Activated CD4-positive, alpha-beta T cell treated with anti-CD3 and anti-CD28 coated beads for 4 hours (primary cell): ENCODE measurements at places on chromosomes 2 and 18.
A peak's percentile ranks its signal among the peaks of the same experiment; 100 is the strongest.

DNA sequence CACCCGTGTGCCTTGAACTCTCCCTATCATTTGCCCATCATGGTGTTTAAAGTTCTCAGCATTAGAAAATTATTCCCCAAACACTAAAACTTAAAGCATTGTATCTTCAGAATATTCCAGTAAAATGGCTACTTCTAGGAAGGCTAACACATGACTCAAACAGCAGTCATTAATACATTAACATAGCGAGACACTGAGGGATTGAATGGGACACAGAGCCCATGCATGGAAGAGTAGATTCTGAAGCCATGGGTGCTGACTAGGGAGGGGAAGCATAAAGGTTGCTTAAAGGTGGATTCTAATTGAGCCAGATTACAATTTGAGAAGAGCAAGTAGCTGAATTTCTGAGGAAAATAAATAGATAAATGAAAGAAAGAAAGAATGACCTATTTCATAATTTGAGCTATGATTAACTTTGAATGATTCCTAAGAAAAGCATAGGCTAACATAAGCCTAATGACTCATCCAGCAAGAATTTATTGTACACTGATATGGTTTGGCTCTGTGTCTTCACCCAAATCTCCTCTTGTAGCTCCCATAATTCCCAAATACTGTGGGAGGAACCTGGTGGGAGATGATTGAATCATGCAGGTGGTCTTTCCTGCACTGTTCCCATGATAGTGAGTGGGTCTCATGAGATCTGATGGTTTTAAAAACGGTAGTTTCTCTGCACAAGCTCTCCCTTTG lies 79.8 kb upstream of the PIK3C3 start:
- DNase-seq = no peak

GRCh38 chr2:56167616-56168562 lies 15.9 kb upstream of the CCDC85A start:
- DNase-seq = no peak

DNA sequence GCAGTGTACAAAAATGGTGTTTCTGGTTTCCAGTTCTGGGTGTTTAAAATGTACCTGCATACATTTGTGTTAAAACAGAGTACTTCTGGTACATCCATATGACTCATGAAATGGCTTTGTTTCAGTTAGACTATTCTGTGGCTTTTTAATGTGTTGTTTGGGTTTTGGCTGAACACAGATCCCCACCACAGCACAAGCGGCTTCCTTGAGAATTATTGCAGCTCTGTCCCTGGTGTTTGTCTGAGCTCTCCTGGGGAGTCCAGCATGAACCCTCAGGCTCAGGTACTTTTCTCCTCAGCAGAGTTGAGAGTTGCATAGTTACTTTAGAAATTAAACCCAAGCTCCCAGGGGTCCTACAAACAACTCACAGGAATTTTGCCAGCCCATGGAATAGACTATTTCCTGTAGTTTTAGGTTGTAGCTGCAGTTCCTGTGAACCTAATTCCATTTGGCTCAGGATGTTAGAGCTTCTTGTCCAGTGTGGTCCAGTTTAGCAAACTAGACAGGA lies 64.8 kb upstream of the EML6 start:
- no peak for DNase-seq

DNA sequence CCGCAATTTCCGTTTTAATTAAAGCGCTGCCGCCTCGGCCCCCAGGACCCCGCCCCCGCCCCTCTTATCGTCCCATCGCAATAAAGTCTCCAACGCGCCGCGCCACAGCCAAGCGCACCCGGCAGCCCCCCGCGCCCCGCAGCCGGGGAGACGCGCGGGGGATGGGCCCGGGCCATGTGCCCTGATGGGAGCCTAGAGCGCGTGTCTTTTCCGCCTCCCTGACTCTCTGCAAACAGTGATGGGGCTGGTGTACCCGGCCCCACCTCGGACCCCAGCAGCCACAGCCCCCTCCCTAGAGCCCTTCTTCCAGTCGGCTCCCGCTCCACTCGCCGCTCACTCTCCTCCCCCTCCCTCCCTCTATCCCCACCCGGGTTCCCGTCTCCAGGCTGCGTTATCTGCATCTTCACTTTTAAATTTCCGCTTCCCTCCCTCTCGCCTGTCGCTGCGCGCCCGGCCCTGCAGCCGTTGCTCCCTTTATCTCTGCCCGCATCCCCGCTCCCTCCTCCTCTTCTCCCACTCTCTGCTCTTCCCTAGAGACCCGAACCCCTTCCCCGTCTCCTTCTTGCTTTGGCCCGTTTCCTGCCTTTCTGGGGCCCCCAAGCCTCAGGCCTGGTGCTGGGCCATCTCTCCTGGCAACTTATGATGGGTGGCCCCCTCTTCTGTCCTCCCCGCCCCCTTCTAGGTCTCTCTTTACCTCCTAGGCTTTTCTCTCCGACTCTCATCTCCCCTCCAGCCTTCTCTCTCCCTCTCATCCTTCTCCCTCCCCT lies 524 bp upstream of the FEV start:
- DNase-seq = no peak

GRCh38 chr2:104752504-104752903 lies 101.4 kb upstream of the POU3F3 start:
- DNase-seq = no peak

DNA sequence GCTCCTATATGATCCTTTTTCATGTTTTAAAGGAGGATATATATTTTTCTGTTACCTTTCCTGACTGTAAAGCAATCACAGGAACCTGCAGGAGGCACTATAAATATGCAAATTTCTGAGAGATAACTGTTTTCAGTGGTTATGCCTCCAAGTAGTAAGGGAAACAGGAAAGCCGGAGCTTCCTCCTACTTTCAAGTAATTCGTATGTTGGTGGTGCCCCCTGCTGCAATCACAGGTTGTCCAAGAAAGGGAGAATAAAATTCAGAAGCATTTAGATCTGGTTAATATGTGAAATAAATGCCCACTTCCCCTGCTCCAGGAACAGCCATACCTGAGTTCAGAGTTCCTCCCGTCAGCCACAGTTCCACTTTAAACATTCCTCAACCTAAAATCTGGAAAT lies 12.0 kb upstream of the BCL11A start:
- no peak for DNase-seq

GRCh38 chr2:20208476-20208859 lies 16.5 kb downstream of the SDC1 start:
- DNase-seq = no peak

DNA sequence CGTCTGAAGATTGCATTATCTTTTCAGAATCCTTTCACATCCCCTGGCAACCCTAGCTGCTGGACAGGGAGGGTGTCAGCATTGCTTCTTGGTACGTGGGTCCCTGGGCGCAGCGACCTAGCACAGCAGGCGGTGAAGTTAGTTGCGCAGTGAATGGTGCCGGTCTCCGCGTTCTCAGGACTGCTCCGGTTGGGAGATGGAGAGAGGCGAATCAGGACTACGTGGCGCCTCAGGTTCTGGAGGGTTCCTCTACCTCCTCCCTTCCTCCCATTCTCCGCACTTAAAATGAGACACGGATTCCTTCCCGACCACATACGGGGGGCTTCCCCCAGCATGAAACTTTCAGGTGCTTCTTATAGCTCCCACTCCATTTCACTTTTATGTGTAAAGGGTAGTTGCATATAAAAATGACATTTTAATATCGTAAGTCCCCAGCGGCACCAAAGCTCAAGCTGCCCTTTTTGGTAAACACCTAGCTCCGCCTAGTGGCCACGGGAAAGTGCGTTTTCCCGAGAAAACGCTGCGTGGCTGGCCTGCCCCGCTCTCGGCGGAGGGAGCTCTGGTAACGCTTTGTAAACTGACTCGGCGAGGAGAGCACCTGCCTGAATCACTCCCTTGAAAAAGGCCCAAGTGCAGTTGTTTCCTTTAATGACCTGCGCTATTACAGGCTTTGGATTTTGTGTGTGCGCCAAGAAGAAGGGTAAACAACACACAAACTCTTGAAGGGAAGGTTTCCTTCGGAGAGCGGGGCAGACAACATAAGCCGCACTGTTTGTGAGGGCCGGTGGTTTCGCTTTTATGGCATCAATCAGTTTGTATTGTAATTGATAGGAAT lies 32.9 kb upstream of the INHBB start:
- peak; percentile 81 for DNase-seq

DNA sequence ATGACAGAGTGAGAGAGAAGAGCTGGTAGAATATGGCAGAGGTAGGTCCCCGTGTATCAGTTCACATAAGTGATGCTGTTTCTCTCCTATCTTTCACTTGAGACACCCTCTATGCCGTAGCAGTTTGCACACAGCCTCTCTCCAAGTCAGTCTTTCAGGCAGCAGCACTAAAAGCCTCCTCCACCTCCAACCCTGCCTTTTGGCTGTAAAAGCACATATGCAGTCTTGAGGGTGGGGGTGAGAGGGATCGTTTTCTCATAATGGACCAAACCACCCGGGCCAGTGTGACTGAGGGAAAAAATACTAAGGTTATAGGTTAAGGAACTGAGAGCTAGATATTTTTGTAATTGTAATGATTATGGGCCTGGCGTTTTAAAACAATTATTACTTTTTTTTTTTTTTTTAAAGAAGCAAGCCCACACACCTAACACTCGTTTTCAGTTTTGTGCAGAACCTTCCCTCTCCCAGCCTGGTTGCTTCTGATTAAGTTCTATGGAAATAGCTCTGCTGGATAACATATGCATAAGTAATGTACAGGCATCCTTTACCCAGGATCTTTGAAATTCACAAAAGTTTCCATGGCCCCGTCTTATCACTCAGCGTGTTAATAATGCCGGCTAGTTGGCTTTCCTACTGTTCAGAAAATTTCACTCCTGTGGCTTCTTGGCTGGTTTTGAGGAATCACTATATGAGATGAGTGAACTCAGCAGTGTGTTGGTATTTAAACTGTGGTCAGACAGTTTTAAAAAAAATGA lies 112.2 kb upstream of the MEIS1 start:
- no peak for DNase-seq

GRCh38 chr2:206989311-206989710 lies 50.0 kb downstream of the CPO start:
- no peak for DNase-seq

- no peak for DNase-seq
Measured at GRCh38 chr2:23624378-23624777, 239.4 kb downstream of the KLHL29 start.

DNA sequence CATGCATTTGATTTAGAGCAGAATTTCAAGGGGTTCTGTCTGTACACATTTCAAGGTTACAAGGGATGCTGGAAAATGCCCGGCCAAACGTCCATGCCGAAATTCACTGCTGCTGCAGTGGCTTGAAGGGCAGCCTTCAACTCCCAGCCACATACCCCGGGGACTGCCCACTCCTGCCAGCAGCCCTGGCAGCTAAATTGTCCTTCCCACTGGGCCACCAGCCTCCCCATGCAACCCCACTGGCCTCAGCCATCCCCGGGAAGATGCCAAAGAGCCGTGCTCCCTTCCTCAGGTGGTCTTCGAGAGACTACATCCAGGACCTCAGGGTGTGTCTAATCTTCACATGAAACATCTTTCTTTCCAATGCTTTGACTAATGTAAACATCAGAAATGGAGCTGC lies 478.7 kb upstream of the MYT1L start:
- DNase-seq = no peak

GRCh38 chr18:74438091-74438490 lies 19.0 kb downstream of the DIPK1C start:
- DNase-seq = no peak

- DNase-seq = no peak
Measured at GRCh38 chr2:30074023-30074422, 72.8 kb upstream of the YPEL5 start.

DNA sequence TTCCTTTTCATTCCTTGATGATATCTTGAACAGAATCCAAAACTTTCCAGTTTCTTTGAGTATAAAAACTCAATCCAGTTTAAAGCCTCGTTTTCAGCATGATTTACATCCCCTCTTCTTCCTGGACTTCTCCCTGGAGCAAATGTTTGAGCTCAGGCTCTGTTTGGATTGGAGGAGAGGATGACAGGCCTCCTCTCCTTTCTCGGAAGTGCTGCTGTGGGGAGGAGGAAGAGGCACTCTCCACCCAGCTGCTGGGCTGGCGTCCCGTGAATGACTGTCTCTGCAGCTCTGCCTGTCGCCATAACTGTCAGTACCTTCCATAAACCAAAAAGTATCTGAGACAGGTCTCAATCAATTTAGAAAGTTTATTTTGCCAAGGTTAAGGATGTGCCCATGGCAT lies 238.2 kb upstream of the AGAP1 start:
- DNase-seq = no peak

- no peak for DNase-seq
Measured at GRCh38 chr2:121791801-121792221, 36.4 kb downstream of the TSN start.

- DNase-seq = no peak
Measured at GRCh38 chr2:99422599-99422998, 67.2 kb downstream of the REV1 start.

DNA sequence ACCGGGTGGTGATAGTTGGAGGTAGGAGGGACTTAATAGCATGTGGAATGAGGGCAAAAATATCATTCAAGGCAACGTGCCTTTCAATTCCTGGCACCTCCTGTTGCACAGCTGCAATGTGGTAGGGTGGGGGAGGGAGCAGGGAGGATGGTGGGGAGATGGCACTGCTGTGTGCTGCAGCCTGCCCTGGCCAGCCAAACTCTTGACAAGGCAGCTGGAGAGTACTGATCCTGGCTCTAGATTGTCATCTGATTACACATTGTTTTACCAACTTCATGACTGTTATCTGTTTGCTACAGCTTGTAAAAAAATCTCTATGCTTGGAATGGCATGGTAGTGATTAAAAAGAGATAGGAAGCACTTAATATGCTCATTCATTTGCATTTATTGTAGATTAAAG lies 47.7 kb downstream of the PLCL1 start:
- DNase-seq = no peak

GRCh38 chr18:10072671-10073175 lies 158.9 kb downstream of the VAPA start:
- DNase-seq = no peak

DNA sequence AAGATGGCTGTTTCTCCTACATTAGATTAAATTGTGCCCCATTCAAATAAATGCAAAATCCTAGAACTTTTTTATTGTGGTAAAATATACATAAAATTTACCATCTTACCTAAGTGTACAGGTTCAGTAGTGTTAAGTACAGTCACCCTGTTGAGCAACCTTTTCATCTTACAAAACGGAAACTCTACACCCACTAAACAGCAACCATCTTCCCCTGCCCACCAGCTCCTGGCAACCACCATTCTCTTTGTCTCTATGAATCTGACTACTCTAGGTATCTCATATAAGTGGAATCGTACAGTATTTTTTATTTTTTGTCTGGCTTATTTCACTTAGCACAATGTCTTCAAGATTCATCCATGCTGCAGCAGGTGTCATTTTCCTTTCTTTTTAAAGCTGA lies 53.0 kb downstream of the ASXL2 start:
- peak; percentile 54 for DNase-seq

DNA sequence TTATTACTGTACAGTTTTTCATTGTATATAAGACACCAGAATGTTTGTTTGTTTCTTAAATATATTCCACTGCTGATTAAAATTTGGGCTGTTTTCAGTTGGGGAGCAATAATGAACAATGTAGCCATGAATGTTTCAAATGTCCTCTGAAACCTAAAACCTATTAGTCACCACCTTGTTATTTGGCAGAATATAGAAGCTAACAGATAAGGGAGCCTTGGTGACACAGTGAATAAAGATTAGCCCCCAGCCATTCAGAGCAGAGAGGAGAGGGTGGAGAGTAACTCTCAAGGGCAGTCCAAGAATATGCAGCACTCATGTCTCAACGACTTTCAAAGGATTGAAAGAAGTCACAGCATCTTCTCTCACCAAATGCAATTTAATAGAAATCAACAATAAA lies 43.1 kb upstream of the ATP8B1 start:
- DNase-seq = no peak
